Breast epithelium (tissue), 4 donors: ENCODE measurements at places on chromosomes 4 and X.

DNA sequence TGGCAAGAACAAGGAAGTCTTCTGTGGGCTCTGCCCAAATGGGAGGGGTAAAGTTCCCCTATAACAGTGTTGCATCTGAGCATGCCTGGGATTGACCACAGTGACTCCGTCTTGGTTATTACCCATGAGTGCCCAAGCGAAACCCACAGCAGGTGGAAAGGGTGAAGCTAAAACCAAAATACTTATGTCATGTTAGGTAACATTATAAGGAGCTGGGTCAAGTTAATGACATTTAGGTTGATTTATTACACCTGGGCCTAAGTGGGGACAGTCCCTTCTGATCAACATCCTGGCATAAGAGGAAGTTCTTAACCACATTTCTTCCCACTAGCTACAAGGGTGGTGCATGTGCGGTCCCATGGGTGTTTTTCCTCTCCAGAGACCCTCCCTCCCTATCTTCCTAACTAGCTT, 1.3 kb upstream of the ZNF732 start:
- no peak for DNase-seq

GRCh38 chrX:24542756-24543155, 77.7 kb downstream of the PDK3 start:
- DNase-seq = no peak

GRCh38 chr4:146098397-146098796, 77.1 kb upstream of the LSM6 start:
- no peak for DNase-seq

DNA sequence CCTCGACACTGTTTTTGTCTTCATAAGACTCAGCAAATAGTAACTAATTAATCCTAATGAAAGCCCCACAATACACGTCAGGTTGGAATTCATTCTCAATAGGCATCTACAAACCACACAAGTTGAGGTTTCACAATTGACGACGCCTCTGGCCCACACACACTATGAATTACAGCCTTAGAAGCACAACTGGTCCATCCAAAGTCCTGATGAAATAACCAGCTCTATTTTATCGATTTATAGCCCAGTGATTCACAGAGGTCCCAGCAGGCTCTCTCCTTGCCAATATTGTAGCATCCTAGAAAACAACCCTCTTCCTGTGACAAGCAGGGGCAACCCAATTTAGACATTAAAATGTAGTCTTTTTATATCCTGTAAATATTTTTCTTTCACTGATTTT, 112.1 kb downstream of the NR3C2 start:
- no peak for DNase-seq

GRCh38 chrX:83501003-83501402, 7.1 kb upstream of the POU3F4 start:
- DNase-seq = no peak

- no peak for DNase-seq
These were observed 20.6 kb upstream of the PRR27 start for GRCh38 chr4:70133473-70133872.

- DNase-seq = no peak
These were observed 26.4 kb upstream of the AKAP17A start for GRCh38 chrX:1564750-1565683.

DNA sequence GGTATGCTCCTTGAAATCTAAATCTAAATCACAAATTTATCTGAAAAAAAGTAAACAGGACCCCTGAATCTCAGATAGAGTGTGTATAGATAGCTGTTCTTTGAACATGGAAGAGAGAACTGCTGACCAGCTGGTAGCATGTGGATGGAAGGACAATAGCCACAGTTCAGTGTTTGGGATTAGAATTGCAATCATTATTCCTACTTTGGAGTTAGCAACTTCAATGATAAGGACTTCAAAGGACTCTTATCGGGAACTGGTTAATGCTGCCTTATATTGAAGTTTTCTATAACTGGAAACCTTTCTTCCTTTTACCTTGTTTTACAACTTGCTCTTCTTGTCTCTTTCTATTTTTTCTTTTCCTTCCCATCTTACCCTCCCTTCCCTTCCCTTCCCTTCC, 5.0 kb downstream of the AFM start:
- no peak for DNase-seq

- DNase-seq = no peak
These were observed 497 bp upstream of the THAP9 start for GRCh38 chr4:82900066-82900410.

GRCh38 chr4:9866931-9867330, 85.5 kb downstream of the DRD5 start:
- no peak for DNase-seq

- DNase-seq = no peak
These were observed 9.1 kb downstream of the CYP4V2 start for GRCh38 chr4:186200516-186200915.

GRCh38 chr4:86569103-86569870, 24.8 kb upstream of the PTPN13 start:
- no peak for DNase-seq

- no peak for DNase-seq
These were observed 114.9 kb downstream of the EFHC2 start for GRCh38 chrX:44228621-44229020.

DNA sequence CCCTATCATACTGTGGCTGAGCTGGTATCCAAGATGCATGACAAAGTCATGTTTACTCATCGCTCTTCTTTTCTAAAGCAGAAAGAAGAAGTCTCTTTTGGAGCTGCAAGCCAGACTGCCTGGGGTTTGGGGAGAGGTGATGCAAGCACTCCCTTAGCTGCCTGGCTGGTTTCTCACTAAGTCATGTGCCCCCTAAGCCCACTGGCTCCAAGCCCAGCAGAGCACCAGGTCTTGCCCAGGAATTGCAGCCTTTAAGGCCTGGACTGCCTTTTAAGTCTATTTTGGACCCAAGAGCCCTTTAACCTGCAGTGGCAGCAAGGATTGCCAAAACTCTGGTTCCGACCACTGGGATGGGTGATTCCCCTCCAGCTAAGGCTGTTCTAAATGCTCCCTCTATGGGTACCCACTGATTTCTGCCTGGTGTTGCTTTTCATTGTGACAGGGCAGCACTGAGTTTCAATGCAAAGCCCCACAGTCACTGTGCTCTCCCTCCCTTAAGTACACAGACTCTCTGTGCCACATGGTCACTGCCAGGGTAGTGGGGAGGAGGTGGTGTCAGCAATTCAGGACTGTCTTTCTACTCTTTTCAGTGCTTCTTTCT, 548.6 kb downstream of the TLL1 start:
- DNase-seq = no peak

GRCh38 chr4:152281822-152282221, 254.1 kb downstream of the FBXW7 start:
- DNase-seq = no peak

GRCh38 chrX:80181079-80181478, 166.5 kb downstream of the TBX22 start:
- no peak for DNase-seq

DNA sequence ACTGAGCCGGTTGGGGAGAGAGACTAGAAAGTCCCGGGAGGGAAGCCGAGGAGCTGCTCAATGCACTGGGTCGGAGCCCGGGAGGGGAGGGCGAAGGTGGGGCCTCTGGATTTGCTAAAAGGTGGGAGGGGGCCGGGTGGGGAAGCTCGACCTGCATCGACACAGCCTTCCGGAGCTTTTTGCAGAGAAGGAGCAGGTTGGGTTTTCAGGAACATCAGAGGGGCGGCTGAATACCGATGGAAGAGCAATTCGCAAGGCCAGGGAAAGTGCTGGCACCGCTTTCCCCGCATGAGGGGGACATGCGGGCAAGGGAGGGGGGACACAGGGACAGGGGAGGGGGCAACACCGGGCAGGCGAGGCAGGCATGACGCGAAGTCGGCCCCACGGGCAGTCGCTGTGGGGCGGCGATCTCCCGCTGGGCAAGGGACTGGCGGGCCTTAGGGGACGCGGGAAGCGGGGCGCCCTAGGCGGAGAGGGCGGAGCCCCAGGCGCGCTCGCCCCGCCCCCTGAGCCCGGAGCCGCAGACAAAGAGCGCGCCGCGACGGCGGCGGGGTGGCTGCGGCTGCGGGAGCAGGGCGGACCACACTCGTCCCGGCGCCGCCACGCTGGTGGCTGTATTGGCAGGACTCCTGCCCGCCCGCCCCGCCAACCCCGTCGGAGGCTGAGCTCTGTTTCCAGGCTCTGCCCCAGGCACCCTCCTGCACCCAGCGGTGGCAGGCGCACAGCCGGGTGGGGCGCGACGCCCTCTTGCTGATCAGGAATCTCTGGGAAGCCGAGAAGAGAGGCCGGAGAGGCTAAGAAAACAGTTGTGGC, 11.6 kb downstream of the PDZD4 start:
- DNase-seq = no peak

- DNase-seq = no peak
These were observed 144.7 kb downstream of the FAM47A start for GRCh38 chrX:33987458-33987857.
